ENCODE measurements at places on chromosomes 3 and 15. TPM values are rescaled to one million over a fixed set of nuclear protein-coding genes. Genes with fewer than 3 reads are reported as not detected.

SLCO2A1 gene
- total RNA-seq = 8.3 TPM

CHRNA7 gene
- 1.5 TPM for total RNA-seq

- no peak for DNase-seq
These were observed 133.2 kb upstream of the COL8A1 start for GRCh38 chr3:99505200-99505599.

- no peak for DNase-seq
These were observed 22.3 kb downstream of the FANCD2OS start for GRCh38 chr3:10085738-10086137.

GRCh38 chr3:46398186-46398955 is 8.5 kb downstream of the CCR5AS start:
- no peak for DNase-seq

- DNase-seq = no peak
These were observed 769.5 kb upstream of the DPPA4 start for GRCh38 chr3:110106805-110107204.

GRCh38 chr3:194572143-194572789 is 61.0 kb downstream of the TMEM44 start:
- DNase-seq = no peak

CLDN18 gene
- not detected for total RNA-seq

DNA sequence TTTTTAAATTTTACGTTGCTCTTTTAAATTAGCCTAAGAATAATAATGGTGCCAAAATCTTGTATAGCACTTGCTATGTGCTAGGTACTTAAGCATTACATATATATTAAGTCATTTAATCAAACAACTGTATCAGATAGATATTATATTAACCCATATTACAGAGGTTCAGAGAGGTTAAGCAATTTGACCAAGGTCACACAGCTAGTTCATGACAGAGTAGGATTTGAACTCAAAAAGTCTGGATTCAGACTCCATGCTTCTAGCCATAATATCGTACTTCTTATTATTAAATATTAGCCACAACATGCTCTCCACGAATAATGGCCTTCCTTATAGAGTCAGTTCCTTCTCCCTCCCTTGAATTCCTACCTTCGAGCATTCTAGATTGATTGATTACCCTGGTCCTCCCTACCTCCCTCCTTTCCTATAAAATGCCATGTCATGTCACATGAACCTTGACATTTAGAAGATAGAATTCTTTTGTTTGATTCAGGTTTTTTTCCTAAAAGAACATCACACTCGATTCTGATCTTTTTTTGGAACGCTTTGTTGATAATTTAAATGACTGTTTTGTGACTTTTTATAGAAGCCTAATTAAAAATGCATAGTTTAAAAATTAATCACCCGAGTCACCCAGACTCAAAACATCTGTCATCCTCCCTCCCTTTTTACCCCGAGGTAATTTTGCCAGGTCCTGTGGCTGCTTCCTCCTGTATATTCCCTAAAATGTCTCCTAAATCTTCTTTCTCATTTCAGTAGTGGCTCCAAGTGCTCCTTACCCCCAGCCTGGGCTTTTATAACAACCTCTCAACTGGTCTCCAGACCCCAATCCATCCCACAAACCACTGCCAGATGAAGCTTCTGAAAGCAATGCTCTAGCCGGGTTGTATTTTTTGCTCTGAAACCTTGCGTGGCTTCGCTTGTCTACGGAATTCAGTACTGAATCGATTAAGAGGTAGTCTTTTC is 8.5 kb upstream of the PSMD6 start:
- no peak for DNase-seq

GRCh38 chr15:90322538-90322937 is 29.5 kb upstream of the ZNF774 start:
- no peak for DNase-seq

CLRN1 gene
- not detected for total RNA-seq

- DNase-seq = no peak
These were observed 224.0 kb downstream of the DPH6 start for GRCh38 chr15:35321926-35322325.

- no peak for DNase-seq
These were observed 126.5 kb downstream of the FMN1 start for GRCh38 chr15:33068007-33068481.

DPPA2 gene
- not detected for total RNA-seq

GRCh38 chr3:183460081-183461055 is 31.9 kb upstream of the MCF2L2 start:
- DNase-seq = no peak

- DNase-seq = peak; percentile 57
These were observed 41.5 kb upstream of the ATP2B2 start for GRCh38 chr3:10546820-10547263.

DNA sequence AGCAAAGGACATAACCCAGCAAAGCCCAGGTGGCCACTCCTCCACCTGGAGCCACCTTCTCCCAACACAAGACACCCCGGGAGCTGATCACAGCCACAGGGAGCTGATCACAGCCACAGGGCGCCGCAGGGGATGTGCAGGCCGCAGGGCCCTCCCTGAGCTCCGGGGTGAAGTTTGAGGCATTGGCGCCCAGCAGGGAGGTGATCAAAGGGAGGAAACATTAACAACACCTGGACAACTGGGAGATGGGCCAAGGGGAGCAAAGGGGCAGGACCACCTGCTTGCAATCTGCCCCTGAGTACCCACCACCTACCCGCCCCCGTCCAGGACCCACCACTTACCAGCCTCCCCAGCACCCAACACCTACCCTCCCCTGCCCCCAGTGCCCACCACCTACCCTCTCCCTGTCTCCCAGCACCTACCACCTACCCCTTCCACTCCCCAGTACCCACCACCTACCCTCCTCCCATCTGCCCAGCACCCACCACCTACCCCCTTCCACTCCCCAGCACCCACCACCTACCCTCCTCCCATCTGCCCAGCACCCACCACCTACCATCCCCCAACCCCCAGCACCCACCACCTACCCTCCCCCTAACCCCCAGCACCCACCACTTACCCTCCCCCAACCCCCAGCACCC is 2.4 kb downstream of the UROC1 start:
- DNase-seq = no peak

Measured in esophagus muscularis mucosa (tissue), 4 donors.